CD8-positive, alpha-beta memory T cell (primary cell): ENCODE measurements at places on chromosomes 16 and 17. TPM values are rescaled to one million over a fixed set of nuclear protein-coding genes. Genes with fewer than 3 reads are reported as not detected.

DNA sequence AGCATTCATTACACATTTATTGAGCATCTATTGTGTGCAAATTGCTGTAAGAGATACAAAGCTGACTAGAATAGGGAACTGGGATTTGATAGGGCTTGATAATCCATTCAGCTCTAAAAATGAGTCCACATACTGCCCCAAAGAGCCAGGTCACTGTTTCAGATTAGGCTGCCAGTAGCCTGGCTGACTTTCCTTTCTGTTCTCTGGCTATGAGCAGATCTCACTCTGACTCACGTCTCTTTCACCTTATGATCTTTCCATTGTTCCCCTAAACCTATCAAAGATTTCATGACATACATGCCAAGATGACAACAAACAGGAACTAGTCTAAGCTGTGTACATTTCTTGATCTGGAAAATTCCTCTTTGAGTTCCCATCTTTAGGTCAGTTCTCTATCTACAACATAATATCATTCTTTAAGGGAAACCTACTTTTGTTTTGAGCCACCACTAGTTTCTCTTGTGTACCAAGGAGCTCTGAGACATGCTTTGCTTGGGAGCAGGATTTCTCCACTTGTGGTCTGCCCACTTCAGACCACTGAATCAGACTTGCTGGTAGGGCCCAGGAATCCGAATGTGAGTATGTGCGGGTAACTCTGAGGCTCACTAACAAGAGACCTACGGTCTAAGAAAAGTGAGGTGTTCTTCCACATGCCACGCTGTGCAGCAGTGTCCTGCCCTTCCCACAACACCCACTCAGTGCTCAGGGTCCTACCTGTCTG lies 40.9 kb upstream of the ICAM2 start:
- no peak for DNase-seq

- no peak for DNase-seq
These were observed 13.0 kb upstream of the GGA2 start for GRCh38 chr16:23523321-23523720.

DNA sequence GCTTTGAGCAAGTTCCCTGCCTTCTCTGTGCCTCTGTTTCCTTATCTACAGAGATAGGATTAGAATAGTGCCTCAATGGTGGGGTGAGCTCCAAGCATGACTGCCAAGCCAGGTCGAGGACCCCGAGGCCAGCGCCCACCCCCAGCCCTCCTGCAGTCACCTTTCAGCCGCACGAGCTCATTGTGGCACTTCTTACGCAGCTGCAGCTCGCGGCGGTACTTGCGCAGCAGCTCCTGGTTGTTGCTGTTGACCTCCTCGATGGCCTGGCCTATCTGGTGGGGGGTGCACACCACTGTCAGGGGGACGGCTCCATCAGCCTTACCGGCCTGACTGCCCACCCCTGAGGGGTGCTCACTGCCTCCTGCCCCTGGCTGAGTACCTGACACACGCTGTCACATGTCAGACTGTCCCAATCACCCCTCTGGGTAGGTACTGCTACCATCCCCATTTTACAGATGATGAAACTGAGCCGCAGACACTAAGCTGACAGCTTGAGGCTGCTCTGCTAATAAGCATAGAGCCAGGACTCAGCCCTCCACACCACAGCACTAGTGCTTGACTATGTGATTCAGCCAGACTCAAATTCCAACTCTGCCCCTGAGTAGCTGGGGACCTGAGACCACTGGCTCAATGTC lies 31.3 kb downstream of the KATNB1 start:
- DNase-seq = no peak

Gene UMOD
- polyA plus RNA-seq = not detected

Gene SLC35G6
- polyA plus RNA-seq = 0.12 TPM

DNA sequence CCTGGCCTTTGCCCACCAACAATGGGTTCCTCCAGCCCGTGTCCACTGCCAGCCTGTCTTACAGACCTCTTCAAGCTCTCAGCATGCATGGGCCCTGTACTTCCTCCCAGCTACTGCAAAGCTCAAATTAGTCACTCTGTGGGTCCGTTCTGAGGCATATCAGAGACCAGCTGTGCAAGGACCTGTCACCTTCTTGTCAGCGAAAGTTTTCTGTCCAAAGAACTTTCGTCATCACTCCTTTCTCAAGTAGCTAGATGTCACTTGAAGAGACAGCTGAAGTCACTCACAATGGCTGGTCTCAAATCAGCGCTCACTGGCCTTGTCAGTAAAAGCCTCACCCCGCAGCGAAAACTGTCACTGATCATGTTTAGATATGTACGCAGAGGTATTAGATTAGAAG lies 91.4 kb upstream of the DYNLRB2 start:
- no peak for DNase-seq

Gene ALOXE3
- polyA plus RNA-seq = not detected

Gene KLHL11
- 6.4 TPM for polyA plus RNA-seq

GRCh38 chr16:49013727-49014080 lies 267.9 kb downstream of the CBLN1 start:
- DNase-seq = no peak

Gene ZSCAN10
- polyA plus RNA-seq = not detected

- DNase-seq = no peak
These were observed 83.2 kb downstream of the ARHGAP23 start for GRCh38 chr17:38511150-38512108.
